ENCODE measurements at places on chromosomes 7 and 10.

- no peak for DNase-seq
Observed at GRCh38 chr7:116906391-116906790, 44.0 kb downstream of the CAPZA2 start.

DNA sequence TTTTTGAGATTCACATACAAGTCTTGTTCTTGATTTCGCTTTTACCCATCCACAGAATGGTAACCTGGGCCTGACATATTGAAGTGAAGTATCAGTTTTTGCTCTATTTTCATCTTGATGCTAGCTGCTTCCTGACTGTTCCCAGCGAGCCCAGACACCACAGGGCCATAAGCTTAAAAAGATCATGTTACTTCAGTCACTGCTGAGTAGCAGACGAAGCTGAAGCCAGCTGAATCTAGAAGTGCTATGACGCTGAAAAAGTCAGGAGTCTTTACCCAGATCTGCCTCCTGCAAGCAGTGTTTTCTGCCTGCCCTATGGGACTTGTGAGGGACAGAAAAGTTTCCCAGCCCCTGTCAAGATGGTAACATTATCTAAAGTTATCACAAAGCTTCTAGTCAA lies 2.7 kb upstream of the PRXL2A start:
- DNase-seq: no peak

GRCh38 chr10:117431160-117431559 lies 55.9 kb upstream of the PDZD8 start:
- no peak for DNase-seq

DNA sequence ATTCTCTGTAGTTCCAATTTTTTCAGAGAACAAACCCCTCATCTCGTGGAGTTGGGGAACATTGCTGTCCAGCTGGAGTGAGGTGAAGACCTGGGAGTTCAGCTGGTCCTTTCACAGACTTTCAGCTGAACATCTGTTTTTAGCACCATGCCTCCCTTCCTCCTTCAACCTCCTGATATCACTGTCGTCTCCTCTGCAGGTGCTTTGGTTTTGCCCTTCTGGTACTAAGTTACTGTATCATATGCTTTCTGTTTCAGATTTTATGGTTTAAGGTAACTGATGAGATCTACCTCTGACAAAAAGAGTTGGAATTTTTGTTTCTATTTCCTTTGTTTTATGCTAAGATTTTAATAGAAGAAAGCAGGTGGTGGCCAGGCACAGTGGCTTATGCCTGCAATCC lies 102.9 kb downstream of the ZNF438 start:
- DNase-seq: no peak

DNA sequence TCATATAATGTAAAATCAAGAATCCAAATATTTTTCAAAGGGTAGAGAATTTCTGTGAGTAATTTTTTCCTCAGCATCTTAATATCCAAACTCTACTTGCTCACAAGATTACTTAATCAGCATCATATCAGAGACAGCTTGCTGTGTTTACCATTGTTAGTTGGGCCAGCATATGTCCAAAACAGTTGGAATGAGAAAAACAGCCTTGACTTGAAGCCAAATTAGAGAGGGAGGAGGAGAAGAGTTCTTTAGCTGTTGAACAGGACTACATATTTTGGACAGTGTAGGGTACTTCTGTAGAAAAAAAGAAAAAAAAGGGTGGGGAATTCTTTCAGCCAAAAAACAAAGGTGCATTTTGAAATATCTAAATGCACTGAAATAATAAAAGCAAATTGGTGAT lies 69.8 kb downstream of the HDAC9 start:
- DNase-seq: no peak

DNA sequence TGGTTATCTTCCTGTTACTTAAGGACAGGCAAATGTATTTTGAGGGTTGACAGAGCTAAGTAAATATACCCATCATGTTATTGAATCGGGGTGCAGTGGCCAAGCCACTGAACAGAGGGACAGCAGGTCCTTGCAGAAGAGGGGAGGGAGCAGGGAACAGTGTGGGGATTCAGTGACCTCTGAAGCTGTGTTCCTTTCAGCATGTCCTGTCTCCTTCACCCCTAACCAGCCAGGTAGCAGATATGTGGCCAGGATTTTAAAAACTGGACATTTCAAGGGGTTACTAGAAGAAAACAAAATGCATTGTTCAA lies 12.7 kb downstream of the ANK3 start:
- no peak for DNase-seq

DNA sequence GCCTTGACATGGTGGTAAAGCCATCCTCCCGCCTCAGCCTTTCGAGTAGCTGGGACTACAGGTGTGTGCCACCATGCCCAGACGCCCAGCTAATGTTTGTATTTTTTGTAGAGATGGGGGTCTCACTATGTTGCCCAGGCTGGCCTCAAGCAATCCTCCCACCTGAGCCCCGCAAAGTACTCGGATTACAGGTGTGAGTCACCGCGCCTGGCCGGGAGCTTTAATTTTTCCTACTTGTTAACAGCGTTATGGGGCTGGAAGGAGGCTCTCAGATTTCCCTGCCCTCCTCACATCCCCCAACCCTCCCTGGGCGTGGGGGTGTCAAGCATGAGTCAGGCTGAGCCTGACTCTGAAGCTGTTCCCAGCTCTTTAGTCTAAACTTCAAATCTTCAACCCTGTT lies 8.3 kb downstream of the ALKBH4 start:
- DNase-seq: no peak

DNA sequence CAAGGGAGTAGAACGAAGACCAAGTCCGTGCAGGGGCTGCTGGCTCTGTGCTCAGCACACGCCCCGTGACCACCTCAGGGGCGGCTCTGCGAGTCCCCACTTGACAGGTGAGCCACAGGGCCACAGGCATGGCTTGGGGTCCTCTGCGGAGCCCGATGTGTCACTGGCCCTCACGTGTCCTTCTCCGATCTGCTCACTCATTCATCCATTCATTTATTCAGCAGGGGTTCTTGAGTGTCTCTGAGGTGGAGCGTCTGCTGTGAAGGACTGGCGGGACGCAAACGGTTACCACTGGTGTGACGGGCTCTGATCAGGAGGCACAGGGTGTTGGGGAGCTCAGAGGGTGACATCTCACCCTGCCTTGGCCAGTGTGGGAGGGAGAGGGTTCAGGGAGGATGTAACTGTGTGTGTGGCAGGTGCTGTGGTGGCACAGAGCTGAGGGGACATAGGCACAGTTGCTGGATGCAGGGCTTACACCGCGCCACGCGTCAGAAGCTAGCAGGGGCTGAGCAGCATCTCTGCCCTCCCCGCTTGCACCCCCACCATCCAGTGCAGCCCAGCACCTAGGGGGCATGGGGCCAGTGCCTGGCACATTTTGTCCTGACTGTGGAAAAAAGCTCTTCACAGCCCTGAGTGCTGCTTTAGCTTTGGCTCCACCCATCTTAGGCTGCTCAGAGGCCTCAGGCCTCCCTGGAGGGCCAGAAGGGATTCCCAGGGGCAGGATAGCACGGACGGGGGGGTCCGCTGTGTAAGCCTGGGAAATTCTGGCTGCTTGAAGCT lies 116.8 kb downstream of the LHPP start:
- no peak for DNase-seq

DNA sequence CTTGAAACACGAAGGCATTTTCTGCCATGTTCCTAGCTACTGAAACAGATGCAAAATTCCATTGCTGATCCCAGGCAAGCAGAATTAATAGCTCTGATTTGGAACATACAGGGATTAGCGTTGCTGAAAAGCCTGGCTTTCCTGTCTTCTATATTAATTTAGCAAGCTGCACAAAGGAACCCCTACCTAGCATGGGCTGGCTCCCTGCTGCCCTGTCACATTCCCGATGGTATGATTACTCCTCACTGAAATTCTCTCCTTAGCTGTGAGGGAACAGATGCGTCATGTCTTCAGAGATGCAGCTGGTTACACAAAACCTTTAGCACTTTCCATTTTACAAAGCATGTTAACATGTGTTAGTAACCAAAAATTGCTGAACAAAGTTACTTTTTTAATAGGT lies 878.9 kb downstream of the TYW1 start:
- DNase-seq: no peak

GRCh38 chr7:86407291-86407690 lies 236.4 kb upstream of the GRM3 start:
- DNase-seq: no peak

DNA sequence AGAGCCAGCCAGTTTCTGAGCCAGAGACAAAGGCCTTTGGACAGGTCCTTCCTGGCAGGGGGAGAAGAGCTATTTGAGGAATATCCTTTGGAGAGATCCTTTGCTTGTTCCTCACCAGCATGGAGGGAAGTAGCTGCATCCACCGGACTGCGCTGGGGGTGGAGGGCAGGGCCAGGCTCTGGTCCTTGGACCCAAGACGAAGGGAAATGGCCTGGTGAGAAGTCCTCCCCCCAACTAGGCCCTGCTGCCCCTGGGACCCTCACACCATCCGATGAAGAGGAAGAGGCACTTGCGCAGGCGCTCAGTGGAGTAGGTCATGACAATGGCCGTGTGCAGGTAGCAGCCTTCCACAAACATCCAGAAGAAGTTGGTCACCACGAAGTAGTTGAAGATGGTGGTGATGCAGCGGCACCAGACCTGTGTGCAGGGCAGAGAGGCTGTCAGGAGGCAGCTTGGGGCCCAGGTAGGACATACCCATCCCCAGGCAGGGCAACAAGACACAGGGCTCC lies 19.8 kb downstream of the CRHR2 start:
- no peak for DNase-seq

- no peak for DNase-seq
Observed at GRCh38 chr7:3879355-3880075, 578.5 kb downstream of the SDK1 start.

GRCh38 chr10:132158823-132159222 lies 27.9 kb upstream of the DPYSL4 start:
- no peak for DNase-seq

GRCh38 chr7:69445541-69445940 lies 152.7 kb upstream of the AUTS2 start:
- DNase-seq: no peak

DNA sequence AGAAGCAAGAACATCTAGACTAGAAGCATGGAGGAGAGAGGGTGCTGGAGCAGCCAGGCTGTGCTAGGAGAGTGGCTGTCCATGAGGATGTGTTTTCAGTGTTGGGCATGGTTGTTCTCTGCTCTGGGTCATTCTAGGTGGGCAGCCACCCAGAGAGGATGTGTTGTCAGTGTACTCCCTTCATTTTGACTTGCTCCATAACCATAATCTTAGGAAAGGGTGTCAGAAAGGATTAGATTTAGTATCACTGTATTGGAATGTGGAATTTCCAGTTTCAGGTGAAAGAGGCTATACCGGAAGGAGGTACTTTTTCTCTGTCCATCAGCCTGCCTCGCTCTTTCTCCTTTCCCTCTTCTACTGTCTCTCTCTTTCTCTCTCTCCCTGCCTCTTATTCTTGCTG lies 474.5 kb upstream of the PODXL start:
- DNase-seq: no peak

DNA sequence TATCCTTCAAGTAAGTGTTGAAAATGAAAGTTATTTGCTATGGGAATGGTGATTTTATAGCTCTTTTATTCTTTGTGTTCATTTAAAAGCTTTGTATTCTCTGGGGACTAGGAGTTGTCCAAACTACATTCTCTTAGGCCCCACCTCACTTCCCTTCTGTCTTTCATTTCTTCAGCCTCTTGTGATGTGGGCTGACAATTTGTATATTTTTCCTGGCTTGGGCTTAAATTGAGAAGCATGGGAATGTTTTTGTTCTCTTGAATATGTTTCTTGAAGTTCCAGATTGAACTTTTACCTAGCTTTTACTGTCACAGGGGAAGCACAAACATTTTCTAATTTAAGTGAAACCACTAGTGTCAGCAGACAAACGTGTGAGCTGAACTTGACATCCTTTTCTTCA lies 27.9 kb downstream of the BBS9 start:
- DNase-seq: no peak

GRCh38 chr10:56823849-56824248 lies 462.8 kb upstream of the ZWINT start:
- no peak for DNase-seq

- DNase-seq: no peak
Observed at GRCh38 chr10:50937230-50937907, 51.9 kb upstream of the A1CF start.

DNA sequence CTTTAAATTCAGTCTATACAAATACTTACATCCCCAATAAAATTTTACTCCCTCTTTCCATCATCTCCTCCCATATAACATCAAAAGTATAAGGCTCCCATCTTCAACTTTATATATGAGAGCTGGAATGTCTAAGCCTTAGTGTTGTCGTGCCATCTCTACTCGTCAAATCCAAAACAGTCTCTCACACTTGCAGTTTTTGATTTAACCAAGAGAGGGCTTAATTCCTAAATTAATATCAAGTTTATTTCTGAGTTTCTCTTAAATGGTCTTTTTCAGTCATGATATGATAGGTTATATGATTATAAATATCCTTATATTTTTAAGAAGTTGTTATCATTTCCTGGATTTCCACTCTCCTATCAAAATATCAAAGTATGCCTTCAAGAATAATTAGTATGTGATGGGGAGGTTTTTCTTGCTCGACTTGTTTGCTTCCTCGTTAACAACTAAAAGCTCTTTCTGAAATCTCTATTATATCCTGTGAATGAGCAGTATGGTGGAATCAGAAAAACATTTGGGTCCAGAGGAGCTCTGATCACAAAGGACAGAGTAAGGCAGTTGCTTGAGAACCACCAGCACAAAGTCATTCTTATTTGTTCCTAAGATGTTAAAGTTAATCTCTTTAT lies 12.5 kb upstream of the LIPK start:
- DNase-seq: no peak

DNA sequence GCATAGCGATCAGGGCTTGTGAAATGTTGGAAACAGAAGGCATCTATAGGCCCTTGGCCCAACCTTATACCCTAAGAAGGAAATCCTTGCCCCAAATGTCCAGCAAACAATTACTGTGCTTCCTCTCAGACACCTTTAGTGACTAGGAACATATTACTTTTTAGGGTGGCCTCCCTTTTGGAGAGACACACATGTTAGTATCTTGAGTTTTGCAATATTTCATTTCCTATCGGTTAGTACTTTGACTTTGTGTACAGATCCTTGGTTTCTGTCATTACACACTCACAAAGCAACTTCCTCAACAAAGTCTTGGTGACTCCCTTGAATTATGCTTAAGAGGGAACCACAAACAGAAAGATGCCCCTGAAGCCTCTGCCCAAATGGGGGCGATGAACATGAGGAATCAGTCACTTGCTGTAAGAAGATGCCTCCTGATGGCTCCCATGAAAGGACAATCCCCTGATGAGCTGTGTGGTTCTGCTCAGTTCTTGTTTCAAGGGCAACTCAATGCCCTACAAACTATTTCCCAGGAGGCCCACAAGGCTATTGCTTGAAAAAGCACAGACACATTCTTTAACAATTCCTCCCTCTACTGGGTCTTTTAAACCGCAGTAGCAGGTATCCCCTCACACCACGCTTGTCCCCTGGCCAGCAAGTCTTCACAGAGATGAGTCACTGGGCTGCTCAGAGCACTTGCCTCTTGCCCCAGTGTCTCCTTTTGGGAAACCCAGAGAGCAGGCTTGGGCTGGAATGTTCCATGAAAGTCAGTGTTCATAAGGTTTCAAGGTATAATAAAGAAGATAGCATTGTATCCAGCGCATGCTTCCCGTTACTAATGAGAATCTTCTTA lies 196.2 kb downstream of the FANK1 start:
- no peak for DNase-seq

All from stimulated activated CD4-positive, alpha-beta T cell treated with anti-CD3 and anti-CD28 coated beads, TNF-alpha, amount 100 ng/mL, for 1 hour (primary cell).